Left ventricle myocardium superior (tissue), 1 donor: ENCODE measurements at places on chromosomes 1 and 21.
A peak's percentile ranks its signal among the peaks of the same experiment; 100 is the strongest.

DNA sequence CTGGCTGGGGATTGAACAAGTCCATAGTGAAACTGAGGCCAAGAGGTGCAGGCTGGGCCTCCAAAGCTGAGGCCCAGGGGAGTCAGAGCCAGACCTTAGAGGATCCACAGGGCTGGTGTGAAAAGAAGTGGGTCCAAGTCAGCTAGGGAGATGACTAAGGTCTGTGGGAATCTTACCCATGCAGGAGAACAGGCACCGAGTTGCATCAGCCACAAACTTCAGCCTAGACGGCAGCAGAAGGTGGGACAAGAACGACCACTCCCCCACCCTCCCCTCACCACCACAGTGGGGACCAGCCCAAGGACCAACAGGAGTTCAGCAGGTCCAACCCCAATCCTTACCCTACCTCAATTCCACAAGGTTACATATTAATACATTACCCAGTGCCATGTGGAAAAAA, 282.3 kb downstream of the TTLL7 start:
- no peak for DNase-seq

GRCh38 chr1:8152731-8153702, 126.9 kb upstream of the ERRFI1 start:
- DNase-seq: no peak

DNA sequence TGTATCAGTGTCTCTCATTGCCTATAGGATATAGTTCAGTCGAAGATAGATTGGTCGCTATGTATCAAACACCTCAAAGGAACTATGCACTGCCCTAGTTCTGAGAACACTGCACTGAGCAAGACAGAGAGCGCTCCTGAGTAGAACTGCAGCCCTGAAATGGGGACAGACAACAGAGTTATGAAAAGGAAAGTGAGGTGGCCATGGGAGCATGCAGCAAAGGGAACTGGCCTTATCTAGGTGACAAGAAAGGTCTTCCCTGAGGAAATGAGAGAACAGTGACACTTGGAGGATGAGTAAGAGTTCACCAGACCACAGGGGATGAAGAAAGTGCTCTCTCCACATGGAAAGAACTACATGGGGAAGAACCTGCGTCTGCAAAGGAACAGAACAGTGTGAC, 7.5 kb upstream of the G0S2 start:
- no peak for DNase-seq

- no peak for DNase-seq
These were observed 14.5 kb downstream of the IFNAR2 start for GRCh38 chr21:33244082-33244778.

DNA sequence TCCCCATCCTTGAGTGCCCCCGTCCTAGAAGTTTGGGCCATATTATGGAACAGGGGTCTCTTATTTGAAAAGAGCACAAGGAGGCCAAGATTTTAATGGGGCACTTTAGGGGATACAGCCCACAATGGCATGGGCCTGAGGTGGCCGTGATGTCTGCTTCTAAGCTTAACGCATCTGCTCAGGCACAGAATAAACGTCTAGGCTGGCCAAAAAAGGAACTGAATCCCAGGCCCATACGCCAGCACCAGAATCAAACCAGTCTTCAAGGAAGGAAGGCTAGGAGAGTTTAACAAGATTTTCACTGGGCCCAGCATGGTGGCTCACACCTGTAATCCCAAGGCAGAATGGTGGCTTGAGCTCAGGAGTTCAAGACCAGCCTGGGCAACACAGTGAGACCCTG, 9.2 kb upstream of the SARS1 start:
- no peak for DNase-seq

DNA sequence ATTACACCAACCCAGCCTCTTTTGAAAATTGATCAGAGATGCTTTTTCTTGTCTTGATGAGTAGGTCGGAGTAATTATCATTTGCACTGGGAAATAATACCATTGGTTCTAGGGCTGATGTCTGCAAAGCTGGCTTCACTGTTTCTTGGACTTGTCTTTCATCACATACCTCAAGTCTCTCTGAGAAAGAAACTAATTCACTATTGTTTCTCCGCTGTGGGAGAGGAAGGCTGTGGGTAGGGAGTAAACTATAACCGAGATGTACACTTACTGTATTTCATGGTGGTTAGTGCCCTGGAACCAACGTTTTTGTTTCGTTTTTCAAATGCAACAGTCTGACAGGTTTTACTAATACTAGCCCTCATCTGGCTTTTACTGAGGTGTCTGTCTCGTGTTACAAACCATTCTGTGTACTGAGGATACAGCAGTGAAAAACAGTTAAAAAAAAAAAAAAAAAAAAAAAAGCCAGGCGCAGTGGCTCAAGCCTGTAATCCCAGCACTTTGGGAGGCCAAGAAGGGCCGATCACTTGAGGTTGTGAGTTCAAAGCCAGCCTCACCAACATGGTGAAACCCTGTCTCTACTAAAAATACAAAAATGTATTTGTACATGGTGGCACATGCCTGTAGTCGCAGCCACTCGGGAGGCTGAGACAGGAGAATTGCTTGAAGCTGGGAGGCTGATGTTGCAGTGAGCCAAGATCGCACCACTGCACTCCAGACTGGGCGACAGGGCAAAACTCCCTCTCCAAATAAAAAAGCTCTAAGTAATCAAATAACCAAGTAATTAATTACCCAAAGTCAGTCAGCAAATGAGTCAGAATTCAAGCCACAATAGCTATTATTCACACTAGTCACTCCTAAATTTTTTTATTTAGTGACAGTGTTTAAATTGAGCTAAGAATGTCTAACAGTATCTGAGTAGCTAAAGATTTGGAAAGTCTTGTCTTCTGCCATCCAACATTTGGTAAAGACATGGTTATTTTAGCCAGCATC, 23.3 kb downstream of the TOMM20 start:
- DNase-seq: no peak

DNA sequence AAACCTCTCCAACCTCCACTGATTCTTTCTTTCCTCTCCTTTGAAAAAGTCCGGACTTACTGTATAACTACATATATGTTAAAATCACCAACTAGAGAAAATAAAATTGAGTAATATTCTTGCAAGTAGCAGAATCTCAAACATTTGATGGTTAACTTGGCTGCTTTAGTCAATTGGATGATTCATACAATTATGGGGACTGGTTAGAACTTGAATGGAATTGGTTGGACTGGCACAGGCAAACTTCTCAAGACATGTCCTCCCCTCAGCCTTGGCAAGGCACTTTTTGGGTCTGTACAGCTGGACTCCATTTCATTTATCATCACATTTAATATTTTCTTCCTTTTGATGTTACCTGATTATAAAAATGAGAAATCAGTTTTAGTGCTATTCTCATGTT, 6.5 kb downstream of the WLS start:
- no peak for DNase-seq

DNA sequence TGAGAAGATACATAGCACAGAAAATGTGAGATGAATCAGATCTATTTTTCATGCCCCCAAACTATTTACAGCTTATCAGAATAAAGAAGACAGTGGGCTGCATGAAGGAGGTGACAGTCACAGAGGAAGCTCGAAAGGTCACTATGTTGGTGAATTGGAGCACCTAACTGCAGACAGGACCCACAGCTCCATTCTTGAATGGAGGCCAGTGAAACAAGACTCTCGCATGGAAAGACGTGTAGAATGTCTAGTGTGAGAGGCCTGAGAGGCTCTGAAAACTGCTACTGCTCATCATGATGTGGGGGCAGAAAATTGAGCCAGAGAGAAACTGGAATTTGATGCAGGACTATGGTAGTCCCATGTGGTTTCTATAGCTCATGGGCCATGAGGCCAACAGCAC, 60.3 kb upstream of the CCDC190 start:
- no peak for DNase-seq

DNA sequence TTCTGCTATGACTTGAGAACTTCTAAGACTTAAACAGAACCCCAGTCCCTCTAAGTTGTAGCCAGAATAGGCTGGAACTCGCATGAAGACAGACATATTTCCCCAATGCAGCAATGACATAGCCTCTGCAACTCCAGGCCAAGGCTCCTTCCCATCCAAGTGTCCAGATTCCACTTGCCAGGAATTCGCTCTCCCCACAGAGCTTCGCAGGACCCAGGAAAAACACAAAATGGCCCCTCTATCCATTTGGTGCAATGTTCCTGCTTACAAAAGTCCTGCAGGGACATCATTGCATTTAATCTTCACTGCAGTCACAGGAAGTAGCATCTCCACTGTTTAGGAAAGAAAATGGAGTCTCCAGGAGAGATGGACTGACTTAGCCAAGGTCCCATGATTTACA, 147.5 kb upstream of the KLHDC7A start:
- no peak for DNase-seq

DNA sequence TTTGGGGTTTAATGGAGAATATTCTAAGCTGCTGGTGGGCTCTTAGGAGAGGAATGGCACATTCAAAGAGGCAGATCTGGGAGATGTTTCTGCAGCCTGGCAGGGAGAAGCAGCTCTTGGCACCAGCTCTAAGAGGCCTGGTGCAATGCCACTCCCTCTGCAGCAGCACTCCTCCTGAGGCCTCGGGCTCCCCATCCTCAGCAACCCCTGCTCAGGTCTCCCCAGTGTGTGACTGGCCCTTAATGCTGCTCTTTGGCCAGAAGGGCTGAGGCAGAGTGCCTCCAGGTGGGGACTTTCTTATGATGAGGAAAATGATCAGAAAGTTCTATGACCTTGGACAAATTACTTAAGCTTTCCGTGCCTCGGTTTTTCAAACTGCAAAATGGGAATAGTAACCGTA, 55.5 kb downstream of the MAB21L3 start:
- peak; percentile 37 for DNase-seq

DNA sequence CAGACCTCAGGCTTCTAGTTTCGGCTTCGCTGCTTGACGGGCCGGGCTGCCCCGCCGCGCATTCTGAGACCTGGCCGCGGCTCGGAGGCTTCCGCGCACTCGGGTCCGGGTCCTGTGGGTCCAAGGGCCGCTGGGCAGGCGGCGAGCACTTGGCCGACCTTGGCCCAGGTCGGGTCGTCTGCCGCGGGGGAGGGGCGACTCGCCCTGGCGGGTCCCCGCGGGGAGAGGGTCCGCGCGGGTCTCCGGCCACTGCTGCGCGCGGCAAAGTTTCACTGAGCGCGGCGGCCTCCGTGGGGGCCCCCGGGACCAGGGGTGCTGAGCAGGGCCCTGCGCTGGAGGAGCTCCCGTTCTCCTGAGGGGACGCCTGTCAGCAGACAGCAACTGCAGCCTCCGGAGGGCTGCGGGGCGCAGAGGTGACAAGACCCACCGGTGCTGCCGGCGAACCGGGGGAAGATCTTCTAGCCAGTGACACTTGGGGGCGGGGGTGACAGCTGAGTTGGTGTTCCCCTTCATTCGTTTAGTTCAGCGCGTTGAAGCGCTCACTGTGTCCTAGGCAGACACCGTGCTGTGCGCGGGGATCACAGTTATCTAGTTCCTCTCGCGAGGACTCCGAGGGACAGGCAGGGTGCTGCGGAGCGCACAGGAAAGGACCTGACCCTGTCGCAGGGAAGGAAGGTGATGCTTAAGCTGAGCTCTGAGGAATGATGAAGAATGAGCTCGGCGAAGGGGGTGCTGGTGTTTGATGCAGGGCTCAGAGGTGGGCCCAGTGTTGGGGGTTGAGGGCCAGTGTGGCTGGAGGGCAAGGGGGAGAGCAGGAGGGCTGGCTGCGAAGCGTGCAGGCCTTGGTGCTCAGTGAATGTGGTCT, 725 bp downstream of the MTFR1L start:
- peak; percentile 68 for DNase-seq

GRCh38 chr1:27644369-27645070, 9.5 kb upstream of the FGR start:
- DNase-seq: no peak

GRCh38 chr1:115539736-115540135, 102.0 kb upstream of the VANGL1 start:
- no peak for DNase-seq
